ENCODE measurements at places on chromosomes 16 and 17. TPM values are rescaled to one million over a fixed set of nuclear protein-coding genes. Genes with fewer than 3 reads are reported as not detected.
A peak's percentile ranks its signal among the peaks of the same experiment; 100 is the strongest.

The ABAT gene
- total RNA-seq: 5.3 TPM

The KRTAP2-1 gene
- not detected for total RNA-seq

DNA sequence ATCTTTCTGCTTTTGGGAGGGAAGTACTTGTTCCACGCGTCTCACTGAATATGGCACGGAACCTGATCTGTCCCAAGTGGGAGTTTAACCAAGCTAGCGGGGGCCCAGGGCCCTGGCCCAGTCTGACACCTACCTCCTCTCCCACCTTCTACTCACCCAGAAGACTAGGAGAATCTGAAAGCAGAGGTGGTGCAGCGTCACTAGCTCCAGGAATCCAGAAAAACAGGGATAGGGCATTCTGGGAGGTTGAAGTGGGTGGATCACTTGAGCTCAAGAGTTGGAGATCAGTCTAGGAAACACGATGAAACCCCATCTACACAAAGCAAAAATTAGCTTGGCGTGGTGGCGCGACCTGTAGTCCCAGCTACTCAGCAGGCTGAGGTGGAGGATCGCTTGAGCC, 163.5 kb upstream of the ZNF267 start:
- no peak overlapping the region for H3K4me3 ChIP-seq
- DNase-seq: no peak
- H3K27me3 ChIP-seq: no peaks in the 10 kb centered on the region
- peaks cover 29% of the 10 kb centered on the region for H3K36me3 ChIP-seq

DNA sequence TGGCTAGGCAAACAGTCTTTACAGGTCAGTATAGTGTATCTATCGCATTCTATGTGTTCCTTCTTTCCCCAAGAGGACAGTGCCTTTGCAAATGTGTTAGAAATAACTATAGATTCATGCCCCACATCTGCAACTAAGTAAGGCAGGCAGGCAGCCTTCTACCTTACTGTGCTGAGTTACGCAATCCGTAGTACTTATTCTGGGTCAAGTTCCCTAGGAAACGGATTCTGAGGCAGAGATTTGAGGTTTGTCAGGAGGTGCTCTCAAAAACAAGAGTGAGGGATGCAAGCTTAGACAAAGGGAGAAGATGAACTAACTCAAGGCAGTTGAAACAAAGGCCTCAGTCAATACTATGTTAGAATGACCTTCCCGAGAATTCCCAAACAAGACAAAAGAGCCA, 12.7 kb upstream of the ANKFY1 start:
- no peak overlapping the region for H3K4me3 ChIP-seq
- H3K27me3 ChIP-seq: no peaks in the 10 kb centered on the region
- H3K36me3 ChIP-seq: peaks cover 30% of the 10 kb centered on the region
- DNase-seq: no peak
- peaks cover 4% of the 10 kb centered on the region for H3K4me1 ChIP-seq

- no peak overlapping the region for H3K4me3 ChIP-seq
- H3K36me3 ChIP-seq: no peaks in the 10 kb centered on the region
- H3K4me1 ChIP-seq: peaks cover 11% of the 10 kb centered on the region
- no peak overlapping the region for H3K27ac ChIP-seq
- H3K27me3 ChIP-seq: no peaks in the 10 kb centered on the region
Measured at GRCh38 chr17:61149862-61150362, 249.7 kb upstream of the TBX2 start.

DNA sequence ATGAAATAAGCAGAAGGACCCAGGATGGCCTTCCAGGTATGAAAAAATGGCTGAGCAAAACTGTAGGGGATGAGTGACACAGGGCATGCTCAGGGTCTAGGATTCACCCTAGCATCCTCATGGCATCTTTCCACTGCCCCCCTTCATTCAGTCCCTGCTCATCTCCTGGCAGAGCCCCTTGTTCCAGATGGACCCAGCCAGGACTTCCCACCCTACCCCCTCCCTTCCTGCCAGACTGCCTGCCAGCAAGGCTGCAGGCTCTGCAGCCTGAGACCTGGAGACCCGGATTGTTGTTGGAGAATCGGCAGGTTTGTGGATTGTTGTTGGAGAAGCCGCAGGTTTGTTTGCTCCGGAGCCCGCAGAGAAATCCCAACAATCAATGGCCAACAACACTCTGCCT, 6.6 kb downstream of the SEZ6 start:
- H3K36me3 ChIP-seq: no peaks in the 10 kb centered on the region
- no peak for DNase-seq
- H3K27ac ChIP-seq: no peak overlapping the region
- peaks cover 17% of the 10 kb centered on the region for H3K27me3 ChIP-seq
- no peak overlapping the region for H3K4me3 ChIP-seq
- no peaks in the 10 kb centered on the region for H3K4me1 ChIP-seq

DNA sequence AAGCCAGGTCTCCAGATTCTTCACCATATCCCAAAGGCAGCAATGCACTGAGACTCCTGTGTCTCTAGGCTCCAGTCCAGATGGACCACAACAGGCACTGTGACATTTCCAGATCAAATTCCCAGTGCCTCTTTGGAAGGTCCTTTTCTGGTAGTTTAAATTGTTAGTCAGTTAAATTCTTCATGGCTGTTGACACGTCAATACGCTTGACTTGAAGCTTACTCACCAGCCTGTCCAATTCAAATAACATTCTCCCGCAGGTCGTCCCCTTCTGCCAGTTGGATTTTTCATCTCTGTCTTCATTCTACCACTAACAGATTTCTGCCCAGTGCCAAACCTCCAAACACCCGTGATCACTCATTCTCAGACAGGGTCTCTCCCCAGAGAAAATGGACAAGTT, 86.7 kb downstream of the SHISA9 start:
- H3K4me1 ChIP-seq: no peaks in the 10 kb centered on the region
- no peak overlapping the region for H3K4me3 ChIP-seq
- H3K36me3 ChIP-seq: no peaks in the 10 kb centered on the region
- no peak overlapping the region for H3K27ac ChIP-seq
- no peak for DNase-seq

- peak; percentile 55 for DNase-seq
- H3K4me1 ChIP-seq: no peaks in the 10 kb centered on the region
- H3K27me3 ChIP-seq: no peaks in the 10 kb centered on the region
- no peak overlapping the region for H3K27ac ChIP-seq
Measured at GRCh38 chr16:2487903-2488531, 13.1 kb downstream of the TBC1D24 start.

DNA sequence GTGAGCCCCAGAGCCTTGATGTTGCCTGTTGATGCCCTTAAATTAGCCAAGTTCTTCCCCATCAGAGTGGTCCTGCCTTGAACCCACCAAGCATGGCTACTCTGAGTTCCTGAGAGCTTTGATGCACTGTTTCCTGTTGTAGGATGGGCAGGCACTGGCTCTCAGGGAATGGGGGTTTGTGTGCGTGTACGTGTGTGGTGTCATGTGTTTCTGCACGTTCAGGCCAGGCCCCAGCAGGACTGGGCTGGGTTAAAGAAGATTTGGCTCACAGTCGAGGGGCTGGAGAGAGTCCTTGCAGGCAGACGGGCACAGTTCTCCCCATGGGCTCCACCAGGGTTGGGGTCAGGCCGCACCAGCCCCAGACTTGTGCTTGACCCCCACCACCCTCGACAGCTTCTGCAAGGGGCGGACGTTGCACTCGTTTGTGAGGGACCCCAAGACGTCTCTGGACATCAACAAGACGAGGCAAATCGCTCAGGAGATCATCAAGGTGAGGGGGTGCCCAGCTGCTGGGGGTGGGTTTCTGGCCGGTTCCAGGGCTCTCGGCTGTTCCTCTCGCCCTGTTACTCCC, 23.4 kb upstream of the LGALS9 start:
- H3K4me1 ChIP-seq: no peaks in the 10 kb centered on the region
- no peak for DNase-seq
- no peak overlapping the region for H3K4me3 ChIP-seq
- no peaks in the 10 kb centered on the region for H3K27me3 ChIP-seq
